ENCODE measurements at places on chromosomes 1 and 21.

DNA sequence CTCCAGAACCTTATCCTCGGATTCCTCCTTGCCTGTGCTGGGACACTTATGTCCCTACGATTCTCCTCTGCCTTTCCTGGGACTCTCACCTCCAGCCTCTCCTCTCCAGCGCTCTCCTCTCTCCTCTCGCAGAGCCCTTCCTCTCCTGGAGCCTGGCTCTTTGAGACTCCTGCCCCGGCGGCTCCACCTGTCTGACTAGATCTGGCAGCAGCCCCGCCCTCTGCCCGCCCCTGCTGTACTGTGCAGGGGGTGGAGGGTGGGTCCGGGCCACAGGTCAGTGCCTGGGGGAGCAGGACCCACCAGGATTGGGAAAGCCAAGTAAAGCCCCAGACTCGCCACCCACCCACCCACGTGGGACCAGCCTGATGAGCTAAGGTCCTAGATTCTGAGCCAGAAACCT, 1.6 kb downstream of the ELOVL1 start:
- DNase-seq = peak; percentile 59

DNA sequence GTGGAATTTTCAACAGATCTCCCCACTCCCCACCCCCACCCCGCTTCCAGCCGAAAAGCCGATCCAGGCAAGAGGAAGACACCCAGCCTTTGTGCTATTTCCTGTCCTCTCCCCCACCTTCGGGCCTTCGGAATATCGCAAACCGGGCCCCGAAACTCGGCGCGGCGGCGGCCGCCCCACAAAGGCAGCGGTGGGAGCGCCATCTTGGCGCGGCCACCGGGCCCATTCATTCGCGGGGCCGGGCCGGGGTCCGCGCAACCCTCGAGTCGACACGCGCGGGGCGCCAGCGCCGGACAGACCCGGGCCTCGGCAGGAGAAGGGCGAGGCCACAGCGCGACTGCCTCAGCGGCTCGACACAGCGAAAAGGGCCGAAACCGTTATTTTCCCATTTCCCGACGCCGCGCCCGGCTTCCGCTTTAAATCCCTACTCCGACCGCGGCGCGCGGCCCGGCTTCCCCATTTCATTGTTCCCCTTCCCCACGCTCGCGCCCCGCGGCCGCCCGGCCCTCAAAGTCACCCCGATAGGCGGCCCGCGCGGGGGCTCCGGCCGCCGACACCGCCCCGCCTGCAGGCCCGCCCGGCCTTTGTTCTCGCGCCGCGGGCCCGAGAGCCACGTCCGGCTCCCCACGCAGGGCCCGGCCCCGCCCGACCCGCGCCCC, 911 bp downstream of the GNB1 start:
- peak; percentile 65 for DNase-seq

- DNase-seq = no peak
Observed at GRCh38 chr1:157966031-157966537, 27.4 kb upstream of the KIRREL1 start.

DNA sequence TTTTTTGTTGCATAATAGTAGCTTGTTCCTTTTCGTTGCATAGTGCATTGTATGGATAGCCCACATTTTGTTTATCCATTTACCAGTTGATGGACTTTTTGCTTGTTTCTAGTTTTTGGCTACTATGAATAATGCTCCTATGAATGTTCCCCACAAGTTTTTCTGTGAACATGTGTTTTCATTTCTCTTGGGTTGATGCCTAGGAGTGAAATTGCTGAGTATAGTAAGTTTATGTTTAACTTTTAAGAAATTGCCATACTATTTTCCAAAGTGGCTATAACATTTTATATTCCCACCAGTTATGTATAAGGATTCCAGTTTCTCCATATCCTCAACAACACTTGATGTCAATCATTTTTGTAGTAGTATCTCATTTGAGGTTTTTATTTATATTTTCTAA, 84.8 kb upstream of the CACYBP start:
- no peak for DNase-seq

- no peak for DNase-seq
Observed at GRCh38 chr1:110850627-110851026, 22.3 kb upstream of the CD53 start.

- peak; percentile 62 for DNase-seq
Observed at GRCh38 chr1:15764269-15764764, 5.7 kb downstream of the FBLIM1 start.

DNA sequence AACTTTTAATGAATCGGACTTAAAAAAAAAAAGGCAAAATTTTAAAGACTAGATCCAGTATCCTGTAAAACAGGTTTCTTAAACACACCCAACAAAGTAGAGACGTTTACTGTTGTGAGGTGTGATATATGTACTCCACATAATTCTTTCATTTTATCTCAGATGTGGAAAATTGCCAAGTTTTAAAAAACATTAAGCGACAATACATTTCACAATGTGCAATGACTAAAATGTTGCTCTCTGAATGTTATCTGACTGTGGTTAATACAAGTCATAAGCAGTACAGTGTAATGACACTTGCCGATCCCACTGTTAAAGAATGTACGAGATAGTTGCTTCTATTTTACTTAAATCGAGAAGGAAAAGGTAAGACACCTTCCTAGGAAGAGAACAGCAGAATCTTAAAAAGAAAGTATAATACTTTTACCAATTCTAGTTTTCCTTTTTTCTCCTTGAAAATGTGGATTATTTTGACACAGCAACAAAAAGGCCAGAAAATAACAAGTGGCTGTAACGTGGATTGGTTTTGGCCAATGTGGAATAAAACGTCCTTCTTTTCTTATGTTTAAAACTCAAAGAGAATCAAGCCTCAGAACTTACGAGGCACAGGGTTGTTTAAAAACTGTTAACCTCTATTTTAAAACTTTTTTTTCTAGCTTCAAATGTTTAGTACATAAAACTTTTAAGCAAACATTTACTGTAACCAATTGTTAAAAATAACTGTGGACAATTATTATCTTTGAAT, 51.4 kb downstream of the TP53BP2 start:
- no peak for DNase-seq

GRCh38 chr1:223271085-223271781, 92.7 kb downstream of the SUSD4 start:
- DNase-seq = no peak

- no peak for DNase-seq
Observed at GRCh38 chr1:11693024-11693590, 1.6 kb downstream of the DRAXIN start.

- no peak for DNase-seq
Observed at GRCh38 chr1:65230731-65231481, 78.4 kb upstream of the DNAJC6 start.

DNA sequence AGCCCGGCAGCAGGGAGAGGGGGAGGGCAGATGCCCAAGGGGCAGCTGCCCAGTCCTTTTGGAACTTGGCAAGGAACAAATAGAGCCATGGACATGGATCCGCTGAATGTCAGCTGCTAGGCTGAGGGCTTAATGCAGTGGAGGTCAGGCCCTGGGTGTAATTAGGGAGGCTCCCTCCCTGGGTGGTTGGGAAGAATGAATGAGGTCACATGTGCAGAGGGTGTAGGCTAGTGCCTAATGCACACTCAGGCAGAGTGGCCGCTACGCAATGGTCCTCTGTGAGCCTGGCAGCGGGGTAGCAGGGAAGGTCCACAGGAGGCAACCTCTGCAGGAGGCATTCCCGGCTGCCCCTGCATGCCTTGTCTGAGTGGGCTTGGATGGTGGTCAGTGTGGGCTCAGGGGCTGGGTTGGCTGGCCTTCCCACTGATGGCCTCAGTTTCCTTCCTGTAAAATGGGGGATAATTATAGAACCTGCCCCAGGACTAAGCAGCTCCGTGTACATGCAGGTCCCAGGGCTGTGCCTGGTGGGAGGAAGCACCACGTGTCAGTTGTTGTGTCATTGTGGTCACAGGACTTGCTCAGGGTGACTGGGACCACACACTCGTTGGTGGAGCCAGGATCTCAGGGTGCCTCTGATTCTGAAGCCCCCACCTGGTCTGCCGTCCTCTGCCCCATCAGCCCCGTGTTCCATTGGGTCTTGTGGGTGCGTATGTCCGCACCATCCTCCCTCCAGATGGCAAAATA, 81.6 kb upstream of the ACTL8 start:
- DNase-seq = no peak

DNA sequence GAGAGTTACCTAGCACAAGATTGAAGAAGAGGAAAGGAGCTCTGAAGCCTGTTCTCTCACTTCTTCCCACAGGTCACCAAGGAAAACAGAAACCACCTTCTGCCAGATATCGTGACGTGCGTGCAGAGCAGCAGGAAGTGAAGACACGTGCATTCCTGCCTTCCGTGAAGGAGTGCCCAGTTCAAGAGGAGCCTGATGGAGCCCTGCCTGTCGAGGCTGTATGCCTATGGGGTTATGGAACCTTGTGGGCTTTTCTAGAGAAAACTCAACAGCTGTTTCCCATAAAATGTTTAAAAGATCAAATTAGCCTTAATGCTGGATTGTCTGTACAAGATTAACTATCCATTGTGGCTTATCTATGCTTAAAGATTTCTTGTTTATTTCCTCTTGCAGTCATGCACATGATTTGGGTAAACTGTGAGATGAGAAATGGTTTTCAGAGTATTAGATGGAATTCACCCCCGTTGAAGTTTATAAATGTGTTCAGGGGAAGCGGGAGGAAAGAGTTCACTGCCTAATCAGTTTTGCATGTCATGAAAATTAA, 27.8 kb downstream of the NTPCR start:
- DNase-seq = no peak

Measured in iPS-NIHi11 (cell line).